ENCODE measurements at places on chromosomes 6 and 20. TPM values are rescaled to one million over a fixed set of nuclear protein-coding genes. Genes with fewer than 3 reads are reported as not detected.

Gene DPPA5
- not detected for polyA plus RNA-seq

Gene CD109
- 0.19 TPM for polyA plus RNA-seq

DNA sequence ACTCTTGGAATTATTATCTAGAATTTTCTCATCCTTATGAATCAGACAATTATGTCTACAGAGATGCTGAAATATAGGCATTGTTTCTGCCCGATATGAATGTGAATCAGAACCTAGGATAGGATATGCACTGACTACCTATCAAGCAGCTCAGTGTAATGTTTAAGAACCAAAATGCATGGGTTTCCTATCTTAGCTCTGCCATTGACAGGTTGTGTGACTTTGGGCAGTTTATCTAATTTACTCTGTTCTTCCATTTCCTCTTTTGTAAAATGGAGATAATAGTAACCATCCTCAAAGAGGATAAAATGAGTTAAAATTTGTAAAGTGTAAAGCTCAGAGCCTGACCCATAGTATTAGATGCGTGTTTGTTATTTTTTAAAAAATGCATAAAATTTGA lies 10.2 kb upstream of the AIG1 start:
- no peak for DNase-seq

- DNase-seq, result no peak
Observed at GRCh38 chr20:44280387-44280786, 30.6 kb downstream of the FITM2 start.

Data from stomach (tissue), 19 donors.